ENCODE measurements at places on chromosomes 6 and 20.
A peak's percentile ranks its signal among the peaks of the same experiment; 100 is the strongest.

GRCh38 chr6:45350186-45350710 lies 22.1 kb downstream of the RUNX2 start:
- no peak for DNase-seq

DNA sequence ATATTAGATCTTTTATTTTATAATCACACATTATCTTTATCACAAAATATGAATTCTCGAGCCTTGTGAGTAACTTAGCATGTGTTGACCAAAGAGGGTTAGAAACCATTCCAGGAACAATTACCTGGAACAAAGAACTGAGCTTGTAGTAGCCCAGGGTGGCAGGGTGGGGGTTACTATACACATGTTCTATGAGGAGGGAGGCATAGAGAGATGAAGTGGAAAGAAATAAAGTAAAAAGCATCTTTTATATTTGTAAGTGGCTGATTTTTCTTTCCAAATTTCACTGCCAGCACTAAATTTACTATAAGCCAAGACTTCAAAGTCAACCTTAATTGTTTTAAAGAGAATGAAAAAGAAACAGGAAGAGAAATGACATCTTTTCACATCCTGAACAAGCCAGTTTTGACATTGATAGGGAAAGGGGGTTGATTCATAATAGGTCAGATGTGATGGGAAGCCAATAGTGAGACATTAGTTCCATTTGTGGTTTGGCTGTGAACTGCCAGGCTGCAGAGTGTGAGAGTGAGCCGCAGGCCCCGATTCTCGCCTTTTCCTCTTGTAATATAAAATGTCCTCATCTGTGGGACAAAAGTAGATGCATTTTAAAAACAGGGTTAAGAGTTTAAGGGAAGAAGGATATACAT lies 52.7 kb upstream of the MYB start:
- DNase-seq: peak; percentile 10

- DNase-seq: no peak
Observed at GRCh38 chr20:4544765-4545164, 176.9 kb upstream of the PRND start.

DNA sequence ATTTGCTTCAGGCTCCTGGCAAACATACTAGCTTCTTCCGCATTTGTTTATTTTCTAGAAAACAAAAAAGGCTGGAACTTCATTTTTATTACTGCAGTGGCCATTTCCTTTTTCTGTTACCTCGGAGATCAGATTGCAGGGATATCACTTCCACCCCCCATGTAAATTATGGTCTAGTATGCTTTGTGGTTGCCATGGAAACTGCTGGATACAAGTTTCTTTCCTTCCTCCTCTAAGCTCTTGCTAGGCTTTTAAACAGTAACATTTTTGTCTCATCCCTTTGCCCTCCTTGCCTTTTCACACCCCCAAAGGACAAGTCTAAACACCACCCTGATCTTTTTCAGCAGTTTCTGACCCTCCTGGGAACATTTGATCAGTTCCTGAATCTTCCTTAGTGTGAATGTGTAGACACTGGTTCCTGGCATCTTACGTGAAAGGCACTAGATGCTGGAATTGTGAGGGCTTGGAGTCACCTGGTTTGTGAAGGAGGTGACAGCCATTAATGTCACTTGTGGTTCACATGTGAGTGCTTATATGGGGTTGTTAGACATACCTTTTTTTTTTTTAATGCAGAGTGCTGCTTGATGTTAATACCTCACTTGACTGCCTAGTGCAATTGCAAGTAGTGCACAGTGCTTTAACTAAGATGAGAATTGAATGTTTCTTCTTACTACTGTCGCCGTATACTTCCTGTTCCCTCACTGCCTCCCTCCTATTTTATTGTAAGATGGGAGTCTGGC lies 181.6 kb downstream of the JARID2 start:
- no peak for DNase-seq

DNA sequence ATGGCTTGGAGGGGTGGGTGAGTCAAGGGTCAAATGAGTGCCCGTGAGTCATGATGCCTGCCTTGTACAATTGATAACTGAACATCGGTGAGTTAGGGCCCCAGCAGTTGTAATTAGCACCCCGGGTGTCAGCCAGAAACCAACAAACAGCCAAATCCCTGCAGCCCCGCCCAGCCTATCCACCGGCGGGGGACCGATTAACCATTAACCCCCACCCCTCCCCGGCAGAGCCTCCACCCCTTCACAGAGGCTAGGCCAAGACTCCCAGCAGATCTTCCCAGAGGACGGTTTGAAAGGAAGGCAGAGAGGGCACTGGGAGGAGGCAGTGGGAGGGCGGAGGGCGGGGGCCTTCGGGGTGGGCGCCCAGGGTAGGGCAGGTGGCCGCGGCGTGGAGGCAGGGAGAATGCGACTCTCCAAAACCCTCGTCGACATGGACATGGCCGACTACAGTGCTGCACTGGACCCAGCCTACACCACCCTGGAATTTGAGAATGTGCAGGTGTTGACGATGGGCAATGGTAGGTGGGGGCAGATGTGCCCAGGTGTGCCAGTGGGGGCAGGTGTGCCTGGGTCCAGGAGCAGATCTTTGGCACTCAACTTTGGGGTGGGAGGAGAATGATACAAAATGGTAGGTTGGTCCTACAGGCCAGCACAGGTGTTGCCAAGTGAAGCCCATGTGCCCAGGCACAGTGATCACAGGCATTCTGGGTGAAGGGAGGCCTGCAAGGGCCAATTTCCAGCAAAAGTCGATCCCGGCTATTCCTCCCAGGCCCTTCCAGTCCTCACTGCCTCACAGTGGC lies 45.7 kb downstream of the HNF4A start:
- DNase-seq: no peak

- DNase-seq: no peak
Observed at GRCh38 chr6:45012687-45013086, 315.4 kb upstream of the RUNX2 start.

GRCh38 chr20:62633598-62634329 lies 8.5 kb upstream of the SLCO4A1 start:
- no peak for DNase-seq

GRCh38 chr6:157358287-157358686 lies 22.7 kb upstream of the ZDHHC14 start:
- no peak for DNase-seq

Data from stimulated activated CD4-positive, alpha-beta T cell treated with anti-CD3 and anti-CD28 coated beads, Interleukin-15, amount 100 ng/mL, for 1 hour (primary cell).